ENCODE measurements at places on chromosomes 3 and 15.

- DNase-seq: no peak
These were observed 29.1 kb upstream of the SRP14 start for GRCh38 chr15:40067921-40068624.

DNA sequence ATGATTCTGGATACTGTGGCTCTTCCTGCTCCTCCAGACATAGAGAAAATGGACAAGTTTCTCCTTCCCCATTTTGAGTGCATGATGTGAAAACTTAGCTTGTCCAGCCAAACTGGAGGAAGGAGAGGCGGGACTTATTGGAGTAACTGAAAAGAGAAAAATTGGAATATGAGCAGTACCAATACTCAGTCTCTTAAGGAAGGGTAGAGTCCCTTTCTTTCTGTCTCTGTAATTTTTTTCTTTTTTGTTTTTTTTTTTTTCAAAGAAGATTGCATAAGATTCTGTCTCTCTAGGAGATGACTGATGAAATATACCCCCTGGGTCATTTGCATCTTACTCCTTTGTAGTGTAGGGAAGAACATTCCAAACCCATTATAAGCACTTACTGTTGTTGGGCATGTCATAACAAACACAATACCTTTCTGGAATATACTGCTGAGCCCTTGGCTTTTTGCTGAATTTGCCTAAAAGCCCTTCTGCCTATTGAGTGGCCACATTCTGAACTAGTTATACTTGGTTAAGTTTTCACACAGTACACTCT lies 498.1 kb upstream of the TPRG1 start:
- DNase-seq: no peak

DNA sequence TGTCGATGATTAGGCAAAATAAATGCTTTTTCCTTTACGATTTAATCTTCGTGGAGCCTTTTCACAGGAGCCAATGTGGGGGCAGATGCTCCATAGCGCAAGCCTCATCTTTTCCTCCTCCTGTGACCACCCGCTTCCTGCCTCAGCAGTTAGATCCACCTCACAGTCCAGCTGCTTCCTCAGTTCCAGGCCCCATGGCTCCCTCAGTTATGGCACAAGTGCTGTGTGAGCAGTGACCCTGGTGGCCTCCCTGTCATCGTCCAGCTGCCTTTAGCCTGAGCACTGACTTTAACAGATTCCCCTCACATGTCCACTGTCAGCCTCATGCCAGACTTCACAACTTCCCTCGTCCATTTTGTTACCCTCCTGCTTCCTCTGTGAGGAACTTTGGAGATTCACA lies 424.6 kb upstream of the GBE1 start:
- DNase-seq: no peak

GRCh38 chr3:146280864-146281263 lies 30.0 kb upstream of the PLSCR4 start:
- DNase-seq: no peak

- no peak for DNase-seq
These were observed 556.4 kb upstream of the CCDC54 start for GRCh38 chr3:106820726-106821362.

DNA sequence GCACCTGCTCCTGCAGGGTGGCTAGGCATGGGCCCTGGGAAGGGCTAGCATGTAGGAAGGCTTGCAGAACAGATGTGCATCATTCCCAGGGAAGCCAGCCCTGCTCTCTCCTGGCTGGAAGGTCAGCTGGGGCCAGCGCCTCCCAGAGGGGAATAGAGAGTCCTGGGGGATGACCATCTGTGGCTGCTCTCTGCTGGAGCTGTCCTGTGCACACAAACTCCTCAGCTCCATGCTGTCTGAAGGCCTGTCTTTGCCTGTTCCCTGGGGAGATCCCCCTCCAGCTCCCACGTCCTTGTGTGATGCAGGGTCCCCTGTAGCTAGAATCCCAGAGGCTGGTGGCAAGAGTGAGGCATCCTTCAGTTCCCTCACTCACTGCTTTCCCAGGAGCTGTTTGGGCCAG lies 19.3 kb downstream of the IL16 start:
- DNase-seq: no peak

DNA sequence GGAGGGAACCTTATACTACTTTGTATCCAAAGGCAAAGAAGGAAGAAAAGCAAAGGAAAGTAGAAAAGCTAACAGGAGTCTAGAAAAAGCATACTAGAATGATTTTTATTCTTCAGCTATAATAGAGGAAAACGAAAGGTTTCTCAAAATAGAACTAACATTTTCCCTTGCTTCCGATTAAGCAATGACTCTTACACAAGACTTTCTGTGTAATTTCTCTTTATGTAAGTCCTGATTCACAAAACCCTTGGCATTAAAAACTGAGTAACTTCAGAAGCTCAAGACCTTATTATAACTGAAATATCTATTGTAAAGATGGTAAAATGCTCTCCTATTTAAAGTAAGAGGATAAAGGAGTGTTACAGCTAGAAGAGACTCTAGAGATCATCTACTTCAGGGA lies 97.4 kb downstream of the DTWD1 start:
- no peak for DNase-seq

- no peak for DNase-seq
These were observed 638.6 kb upstream of the TBL1XR1 start for GRCh38 chr3:177835917-177836316.

GRCh38 chr3:185065059-185065458 lies 87.8 kb downstream of the C3orf70 start:
- no peak for DNase-seq

- DNase-seq: no peak
These were observed 31.2 kb upstream of the SRGAP3 start for GRCh38 chr3:9280451-9281219.

DNA sequence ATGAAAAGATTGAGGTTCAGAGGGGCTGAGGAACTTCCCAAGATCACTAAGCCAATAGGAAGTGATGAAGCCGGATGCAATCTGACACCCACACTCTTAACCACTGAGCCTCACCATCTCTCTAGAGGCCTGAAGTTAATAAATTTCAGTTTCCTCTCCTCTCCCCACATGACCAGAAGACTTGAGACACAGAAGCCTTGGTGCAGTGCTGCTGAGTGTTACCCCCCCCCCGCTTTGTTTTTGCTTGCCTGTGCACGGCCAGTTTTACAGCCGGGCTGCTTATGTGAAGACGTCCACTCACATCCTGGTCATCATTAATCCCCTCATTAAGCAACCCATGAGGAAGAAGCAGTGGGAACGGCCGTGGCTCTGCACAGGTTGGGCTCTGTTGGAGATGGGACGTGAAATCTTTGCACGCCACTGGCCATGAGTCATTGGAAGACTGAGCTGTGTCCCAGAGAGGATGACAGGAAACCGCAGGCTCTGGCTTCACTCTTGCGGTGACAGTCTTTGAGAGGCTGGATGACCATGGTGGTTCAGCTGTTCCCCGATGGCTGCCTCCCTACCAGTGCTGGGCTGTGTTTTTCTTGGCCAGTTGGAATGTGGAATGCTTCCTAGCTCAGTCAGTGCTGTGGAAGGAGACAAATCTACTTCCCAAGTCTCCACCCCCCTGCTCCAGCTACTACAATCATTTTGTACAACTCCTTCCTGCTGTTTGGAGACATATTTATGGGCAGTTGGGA lies 232.6 kb upstream of the LRTM1 start:
- no peak for DNase-seq

- no peak for DNase-seq
These were observed 164.6 kb downstream of the SUCLG2 start for GRCh38 chr3:67489816-67490215.

GRCh38 chr3:112374333-112374734 lies 41.4 kb downstream of the CD200 start:
- DNase-seq: no peak

- no peak for DNase-seq
These were observed 308.3 kb downstream of the LRTM1 start for GRCh38 chr3:54619531-54619930.

DNA sequence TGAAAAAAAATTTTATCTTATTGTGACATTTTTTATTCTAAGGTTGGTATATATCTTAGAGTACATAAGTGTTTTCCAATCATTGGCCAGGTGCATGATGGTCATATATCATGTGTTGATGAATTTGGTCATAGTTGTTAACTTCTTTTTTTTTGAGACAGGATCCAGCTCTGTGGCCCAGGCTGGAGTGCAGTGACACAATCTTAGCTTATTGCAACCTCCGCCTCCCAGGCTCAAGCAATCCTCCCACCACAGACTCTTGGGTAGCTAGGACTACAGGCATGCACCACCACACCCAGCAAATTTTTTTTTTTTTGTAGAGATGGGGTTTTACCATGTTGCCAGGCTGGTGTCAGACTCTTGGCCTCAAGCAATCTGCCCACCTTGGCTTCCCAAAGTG lies 44.0 kb downstream of the PCCB start:
- no peak for DNase-seq

DNA sequence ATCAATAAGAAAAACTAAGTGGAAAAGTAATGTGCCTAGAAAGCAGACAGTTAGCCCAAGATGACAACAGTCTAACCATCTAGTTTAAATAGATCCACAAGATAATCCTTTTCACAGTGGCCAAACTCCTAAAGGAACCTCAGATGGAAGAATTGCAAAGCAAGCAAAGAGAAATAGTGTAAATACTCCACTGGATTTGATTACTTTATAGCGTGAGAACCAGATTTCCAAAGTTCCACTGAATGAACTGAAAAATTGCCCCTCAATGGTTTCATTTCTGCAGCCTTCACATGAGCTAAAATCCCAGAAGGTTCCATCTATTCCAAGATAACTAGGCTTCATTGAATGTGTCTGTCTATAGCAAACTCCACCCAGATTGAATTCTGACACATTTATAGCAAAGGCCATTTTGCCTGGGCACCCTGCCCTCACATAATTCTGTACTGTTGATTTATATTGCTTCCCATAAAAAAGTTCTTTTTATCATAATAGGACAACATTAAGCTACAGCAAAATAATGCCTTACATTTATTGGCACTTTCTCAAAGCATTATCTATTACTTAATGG lies 129.7 kb upstream of the THBS1 start:
- no peak for DNase-seq

DNA sequence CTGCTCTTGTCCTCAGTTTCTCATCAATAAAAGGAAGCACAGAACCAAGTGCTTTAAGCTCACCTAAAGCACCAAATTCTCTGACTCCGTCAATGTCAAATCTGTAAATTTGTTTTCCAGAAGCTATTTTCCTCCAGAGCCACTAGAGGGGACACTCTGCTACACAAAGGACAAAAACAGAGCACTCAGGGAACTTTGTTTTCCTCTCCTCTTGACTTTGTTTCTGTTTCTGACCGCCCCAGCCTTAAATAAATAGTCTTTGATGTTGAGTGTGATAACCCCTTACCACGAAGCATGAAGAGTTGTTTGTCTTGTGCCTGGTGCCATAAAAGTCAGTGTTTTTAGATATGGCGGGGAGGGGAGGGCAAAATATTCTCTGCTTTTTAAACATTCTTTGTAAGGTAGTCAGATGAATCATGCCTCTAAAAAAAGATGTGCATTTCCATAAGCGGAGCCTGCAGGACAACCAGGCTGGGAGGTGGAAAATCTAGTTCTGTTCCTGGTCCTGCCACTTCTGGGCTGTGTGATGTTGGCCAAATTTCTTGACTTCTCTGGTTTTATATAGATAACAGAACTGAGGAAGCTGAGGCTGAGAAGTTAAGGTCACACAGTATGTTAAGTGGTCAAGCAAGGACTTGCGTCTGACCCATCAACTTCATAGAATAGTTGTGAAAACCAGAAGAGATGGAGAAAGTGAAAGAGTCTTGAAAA lies 7.3 kb upstream of the ZBTB38 start:
- DNase-seq: no peak

DNA sequence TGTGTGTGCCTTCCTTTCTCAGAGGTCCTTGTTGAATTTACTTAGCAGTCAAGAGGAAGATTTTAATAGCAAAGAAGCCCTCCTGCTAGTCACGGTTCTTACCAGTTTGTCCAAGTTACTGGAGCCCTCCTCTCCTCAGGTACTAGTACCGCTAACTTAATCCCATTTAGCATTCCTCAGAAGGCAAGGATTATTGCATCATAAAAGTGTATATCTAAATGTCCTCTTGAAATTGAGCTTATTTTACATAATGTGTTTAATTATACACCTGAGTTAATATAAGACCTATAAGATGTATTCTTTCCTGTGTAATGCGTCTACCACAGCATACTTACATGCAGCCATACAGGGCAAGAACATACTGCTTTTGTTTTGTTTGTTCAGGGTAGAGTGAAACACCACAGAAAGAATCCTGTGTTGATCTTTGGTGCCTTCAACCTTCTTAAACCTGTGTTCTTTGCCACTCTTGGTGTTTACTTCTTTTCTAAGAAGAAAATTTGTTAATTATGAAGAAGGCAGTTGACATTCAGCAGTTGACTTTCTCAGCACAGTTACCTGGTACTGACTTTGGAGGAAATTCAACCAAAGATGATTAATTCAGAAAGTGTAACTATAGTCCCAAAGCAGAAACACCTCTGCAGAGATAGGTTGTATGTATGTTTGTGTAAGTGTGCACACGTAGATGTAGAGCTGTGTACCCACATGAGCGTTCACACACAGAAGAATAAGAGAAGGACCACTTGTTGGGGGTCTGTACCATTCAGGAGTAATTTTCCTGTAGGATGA lies 33.1 kb downstream of the POLG start:
- no peak for DNase-seq

GRCh38 chr3:194069421-194070219 lies 66.3 kb upstream of the HES1 start:
- DNase-seq: no peak

GRCh38 chr15:80861731-80862170 lies 82.6 kb downstream of the CEMIP start:
- DNase-seq: no peak

- DNase-seq: no peak
These were observed 97.6 kb downstream of the FRMD4B start for GRCh38 chr3:69288161-69288895.

- DNase-seq: no peak
These were observed 8.2 kb upstream of the OCA2 start for GRCh38 chr15:28107111-28107903.

- no peak for DNase-seq
These were observed 83.8 kb downstream of the ADAM10 start for GRCh38 chr15:58665672-58666071.

All from stimulated activated CD8-positive, alpha-beta memory T cell treated with anti-CD3 and anti-CD28 coated beads, Interleukin-7, amount 100 ng/mL, for 1 hour (primary cell).